Large intestine (tissue), 12 donors: ENCODE measurements at places on chromosomes 11 and 22. TPM values are rescaled to one million over a fixed set of nuclear protein-coding genes. Genes with fewer than 3 reads are reported as not detected.

GRCh38 chr11:134853992-134854991 lies 442.2 kb upstream of the B3GAT1 start:
- DNase-seq = no peak

OR10D3 gene
- polyA plus RNA-seq = not detected

ART5 gene
- 0.25 TPM for polyA plus RNA-seq

DNA sequence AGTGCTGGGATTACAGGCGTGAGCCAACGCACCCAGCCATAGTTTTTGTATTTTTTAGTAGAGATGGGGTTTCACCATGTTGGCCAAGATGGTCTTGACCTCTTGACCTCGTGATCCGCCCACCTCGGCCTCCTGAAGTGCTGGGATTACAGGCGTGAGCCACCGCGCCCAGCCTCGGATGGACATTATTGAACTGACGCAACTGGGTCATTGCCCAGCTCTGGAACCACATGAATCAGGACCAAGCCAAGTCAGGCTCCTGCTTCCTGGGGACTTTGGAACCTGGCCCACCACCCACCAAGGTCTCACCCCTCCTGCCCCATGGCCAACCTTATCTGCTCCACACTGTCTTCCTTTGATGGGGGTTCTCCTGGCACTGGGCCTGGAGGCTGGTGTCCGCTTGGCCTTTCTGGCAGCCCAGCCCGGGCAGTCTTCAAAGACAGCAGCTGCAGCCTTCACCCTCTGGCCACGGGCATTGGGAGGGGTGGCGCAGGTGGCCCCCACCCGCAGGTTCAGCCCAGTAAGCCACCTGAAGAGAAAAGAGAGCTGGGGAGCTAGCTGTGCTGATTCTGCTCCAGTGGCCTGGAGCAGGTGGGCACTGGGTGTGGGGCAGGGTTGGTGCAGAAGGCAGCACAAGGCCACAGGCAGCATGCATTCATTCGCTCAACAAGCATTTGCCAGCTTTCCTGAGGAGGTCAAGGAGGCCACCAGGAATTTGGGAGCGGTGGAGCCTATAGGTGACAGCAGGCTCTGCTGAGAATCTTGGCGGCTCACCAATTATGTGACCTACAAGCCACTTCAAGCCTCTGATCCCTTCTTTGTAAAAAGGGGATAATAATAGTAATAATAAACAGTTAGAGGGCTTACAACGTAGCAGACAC lies 5.7 kb downstream of the CHADL start:
- DNase-seq = no peak

MPZL2 gene
- 32.8 TPM for polyA plus RNA-seq
